Astrocyte of the spinal cord (primary cell): ENCODE measurements at places on chromosomes 2 and 18.

DNA sequence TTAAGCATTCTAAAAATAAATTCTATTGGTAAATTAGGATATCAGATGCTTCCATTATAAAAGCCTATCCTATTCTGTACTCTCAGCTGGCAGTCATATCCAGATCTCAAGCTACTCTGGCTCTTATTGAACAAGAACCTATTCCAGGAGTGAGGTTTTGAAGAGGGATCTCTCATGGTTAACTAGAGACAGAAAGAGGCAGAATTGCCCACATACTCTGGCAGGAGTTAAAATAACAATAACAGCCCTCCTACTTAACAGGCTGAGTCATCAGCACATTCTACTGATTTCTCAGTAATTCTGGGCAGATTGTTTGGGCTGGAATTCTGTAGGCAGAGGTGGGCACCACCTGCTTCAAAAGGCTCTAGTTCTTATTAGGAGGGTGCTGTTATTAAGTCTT is 142.0 kb upstream of the UNC80 start:
- DNase-seq: peak; percentile 86

DNA sequence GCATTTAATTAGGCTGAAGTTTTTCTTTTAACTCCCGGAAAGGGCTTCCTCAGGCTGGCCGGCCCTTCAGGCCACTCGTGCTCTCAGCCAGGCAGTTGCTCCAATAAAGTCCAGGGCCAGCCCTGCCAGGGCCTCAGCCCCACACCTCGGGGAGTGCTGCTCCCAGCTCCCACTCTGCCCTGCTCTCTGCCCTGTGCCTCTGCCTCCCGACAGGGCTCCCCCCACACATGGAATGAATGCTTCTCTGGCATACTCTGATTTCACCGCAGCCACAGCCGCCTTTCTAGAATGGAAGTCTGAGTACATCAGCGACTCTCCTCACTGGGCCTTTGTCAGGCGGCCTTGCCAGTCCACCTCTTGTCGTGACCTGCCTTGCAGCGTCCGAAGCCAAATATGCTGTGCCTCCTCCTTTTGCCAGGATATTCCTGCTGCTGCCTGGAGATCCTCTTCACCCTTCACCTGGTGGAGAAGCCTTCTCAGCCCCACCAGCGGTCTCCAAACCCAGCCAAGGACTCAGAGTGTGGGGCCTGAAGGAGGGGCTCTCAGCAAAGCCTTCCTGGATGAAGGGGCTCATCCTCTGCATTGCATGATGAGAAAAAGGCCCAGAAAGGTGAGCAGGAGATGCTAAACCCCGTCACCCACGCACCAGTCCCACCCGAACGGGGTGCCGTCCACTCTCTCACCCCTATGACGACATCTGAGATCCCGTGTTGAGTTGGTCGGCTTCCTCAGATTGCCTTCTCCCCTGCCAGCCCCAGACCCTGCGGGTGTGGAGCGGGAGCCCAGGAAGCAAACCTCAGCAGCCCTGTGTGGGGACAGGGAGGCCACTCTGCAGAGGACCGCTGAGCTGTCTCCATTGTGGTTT is 472.7 kb upstream of the HS6ST1 start:
- no peak for DNase-seq

- DNase-seq: peak; percentile 46
Observed at GRCh38 chr2:196315388-196316049, 144.1 kb upstream of the STK17B start.

GRCh38 chr2:168300460-168300859 is 53.1 kb upstream of the STK39 start:
- DNase-seq: no peak

DNA sequence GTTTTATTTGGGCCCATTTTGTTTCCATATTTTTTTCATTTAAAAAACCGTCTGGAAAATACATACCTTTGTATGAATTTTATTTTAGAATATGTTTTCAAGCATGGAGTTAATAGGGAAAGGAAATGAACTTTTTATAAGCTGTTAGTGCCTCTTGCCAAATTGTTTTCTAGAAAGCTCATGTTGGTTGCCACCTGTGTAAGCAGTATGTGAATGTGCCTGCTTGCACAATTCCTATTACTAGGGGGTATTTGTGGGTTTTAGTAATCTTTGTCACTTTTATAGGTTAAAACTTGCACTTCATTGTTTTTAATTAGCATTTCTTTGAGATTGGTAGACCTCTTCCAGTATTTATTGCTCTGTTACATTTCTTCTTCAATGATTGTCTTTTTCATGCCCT is 107.3 kb downstream of the TANC1 start:
- DNase-seq: peak; percentile 64

GRCh38 chr2:207352978-207353671 is 176.6 kb upstream of the CREB1 start:
- DNase-seq: no peak

- no peak for DNase-seq
Observed at GRCh38 chr2:60521626-60522025, 31.8 kb downstream of the BCL11A start.

DNA sequence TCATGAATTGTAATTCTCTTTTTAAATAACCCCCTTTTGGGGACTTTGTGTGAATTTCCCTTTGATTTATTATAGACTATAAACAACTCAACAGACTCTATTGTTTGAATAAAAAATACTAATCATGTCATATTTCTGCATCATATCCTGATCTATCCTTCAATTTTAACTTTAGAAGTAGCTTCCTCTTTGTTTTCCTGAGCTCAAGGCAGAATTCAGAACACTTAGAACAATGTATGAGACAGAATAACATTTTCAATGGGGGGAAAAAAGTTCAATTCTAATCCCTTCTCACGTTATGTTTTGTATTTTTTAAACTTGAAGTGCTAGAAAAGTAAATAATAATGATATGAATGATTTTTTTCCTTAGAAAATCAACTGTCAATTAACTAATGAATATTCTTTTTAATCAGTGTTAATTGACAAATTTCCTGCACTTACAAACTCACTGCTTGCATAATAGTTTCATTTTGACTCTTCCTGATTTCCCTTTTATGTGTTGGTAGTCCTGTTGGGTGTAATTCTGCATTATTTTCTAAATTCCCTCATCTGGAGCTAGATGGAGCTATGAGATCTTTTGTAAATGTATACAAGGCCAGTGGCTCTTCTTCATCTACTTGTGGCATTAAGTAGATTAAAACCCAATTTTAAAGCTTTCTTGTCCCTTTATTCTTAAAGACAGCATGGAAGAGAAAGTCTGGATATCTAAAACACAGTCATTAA is 326.1 kb downstream of the PARD3B start:
- DNase-seq: peak; percentile 76

- peak; percentile 42 for DNase-seq
Observed at GRCh38 chr2:220962556-220962955, 609.5 kb downstream of the EPHA4 start.

GRCh38 chr2:241835611-241836010 is 23.1 kb downstream of the PDCD1 start:
- DNase-seq: no peak

- peak; percentile 80 for DNase-seq
Observed at GRCh38 chr2:141331127-141331526, 799.7 kb downstream of the LRP1B start.

DNA sequence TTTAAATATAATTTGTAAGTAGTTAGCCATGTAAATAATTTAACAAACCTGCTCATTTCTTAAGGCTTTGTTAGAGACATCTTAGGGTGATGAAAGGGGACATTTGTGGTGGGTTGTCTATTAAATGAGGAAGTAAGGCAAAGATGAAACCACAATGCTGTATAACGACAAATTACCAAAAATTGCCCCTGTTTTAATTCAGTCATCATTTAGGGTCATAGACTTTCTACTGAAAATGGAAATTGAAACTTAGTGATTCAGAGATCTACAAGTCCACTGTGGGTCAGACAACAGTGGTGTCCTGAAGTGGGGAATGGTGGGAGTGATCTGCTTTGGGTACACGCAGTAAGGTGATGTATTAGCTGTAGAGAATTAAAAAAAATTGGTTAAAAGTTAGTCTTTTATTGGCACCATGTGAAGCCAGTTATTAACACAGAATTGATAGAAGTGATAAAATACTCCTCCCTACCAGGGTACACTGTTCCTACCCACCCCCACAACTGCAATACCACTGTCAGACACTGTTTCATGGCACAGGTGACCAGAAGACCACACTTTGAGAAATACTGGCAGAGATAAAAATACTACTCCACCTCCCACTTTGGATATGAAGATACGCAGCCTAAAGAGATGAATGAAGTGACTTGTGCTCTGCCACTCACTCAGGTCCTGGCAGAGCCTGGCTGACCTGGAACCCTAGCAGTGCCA is 13.4 kb downstream of the CERS6 start:
- no peak for DNase-seq
